ENCODE measurements at places on chromosomes 7 and 10.

DNA sequence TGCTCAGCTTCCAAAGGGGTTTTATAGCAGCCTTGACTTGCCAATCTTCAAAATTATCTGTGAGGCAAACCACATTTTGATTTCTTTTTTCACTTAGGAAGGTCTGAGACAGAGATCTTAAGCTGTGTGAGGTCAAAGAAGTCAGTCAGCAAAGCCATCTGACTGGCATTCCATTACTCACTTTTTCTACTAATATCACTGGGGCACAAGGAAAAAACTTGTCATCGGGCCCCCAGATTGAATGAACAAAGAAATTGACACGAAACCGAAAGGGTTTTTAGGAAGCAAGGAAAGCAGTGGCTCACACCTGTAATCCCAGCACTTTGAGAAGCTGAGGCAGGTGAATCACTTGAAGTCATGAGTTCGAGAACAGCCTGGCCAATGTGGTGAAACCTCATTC is 78.5 kb upstream of the FRMD4A start:
- no peak for DNase-seq

DNA sequence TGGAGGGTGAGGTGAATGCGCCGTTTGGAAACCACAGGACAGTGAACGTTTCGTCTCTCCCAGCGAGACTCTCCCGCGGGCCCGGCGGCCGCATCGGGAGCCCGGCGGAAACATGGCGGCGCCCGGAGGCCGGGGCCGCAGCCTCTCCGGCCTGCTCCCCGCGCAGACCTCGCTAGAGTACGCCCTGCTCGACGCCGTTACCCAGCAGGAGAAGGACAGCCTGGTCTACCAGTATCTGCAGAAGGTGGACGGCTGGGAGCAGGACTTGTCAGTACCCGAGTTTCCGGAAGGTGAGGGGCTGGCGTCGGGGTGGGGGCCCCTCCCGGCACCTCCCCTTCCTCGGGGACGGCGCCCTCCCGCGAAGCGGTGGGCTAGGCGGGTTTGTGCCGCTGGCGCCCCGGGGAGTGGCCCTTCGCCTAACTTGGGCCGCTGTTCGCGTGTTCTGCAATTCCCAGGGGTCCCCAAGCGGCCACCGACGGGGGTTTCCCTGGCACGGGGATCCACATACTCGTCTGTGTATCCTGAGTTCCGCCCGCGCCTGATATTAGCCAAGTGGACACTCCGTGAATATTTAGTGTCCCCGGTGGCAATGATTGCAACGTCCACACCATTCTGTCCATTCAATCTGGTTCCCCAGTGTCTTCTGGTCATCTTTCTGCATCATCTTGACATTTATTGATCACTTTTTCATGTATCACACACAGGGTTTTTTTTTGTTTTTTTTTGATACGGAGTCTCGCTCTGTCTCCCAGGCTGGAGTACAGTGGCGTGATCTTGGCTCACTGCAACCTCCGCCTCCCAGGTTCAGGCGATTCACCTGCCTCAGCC is 514 bp downstream of the NHLRC2 start:
- peak; percentile 47 for DNase-seq

- DNase-seq, result no peak
These were observed 1.4 kb downstream of the CCDC136 start for GRCh38 chr7:128793181-128793547.

DNA sequence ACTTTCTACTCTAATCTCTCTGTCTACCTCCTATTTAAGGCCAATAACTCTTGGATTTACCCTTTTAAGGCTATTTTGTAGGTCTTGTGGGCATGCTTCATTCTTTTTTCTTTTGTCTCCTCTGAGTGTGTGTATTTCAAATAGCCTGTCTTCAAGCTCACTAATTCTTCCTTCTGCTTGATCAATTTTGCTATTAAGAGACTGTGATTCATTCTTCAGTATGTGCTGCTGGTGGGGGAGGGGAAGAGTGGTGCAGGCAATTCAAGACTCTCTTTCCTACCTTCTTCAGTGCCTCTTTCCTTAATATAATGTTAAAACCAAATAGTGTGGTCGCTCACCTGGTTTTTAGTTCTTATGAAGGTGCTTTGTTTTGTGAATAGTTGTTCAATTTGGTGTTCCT is 20.0 kb downstream of the ABCB1 start:
- no peak for DNase-seq

DNA sequence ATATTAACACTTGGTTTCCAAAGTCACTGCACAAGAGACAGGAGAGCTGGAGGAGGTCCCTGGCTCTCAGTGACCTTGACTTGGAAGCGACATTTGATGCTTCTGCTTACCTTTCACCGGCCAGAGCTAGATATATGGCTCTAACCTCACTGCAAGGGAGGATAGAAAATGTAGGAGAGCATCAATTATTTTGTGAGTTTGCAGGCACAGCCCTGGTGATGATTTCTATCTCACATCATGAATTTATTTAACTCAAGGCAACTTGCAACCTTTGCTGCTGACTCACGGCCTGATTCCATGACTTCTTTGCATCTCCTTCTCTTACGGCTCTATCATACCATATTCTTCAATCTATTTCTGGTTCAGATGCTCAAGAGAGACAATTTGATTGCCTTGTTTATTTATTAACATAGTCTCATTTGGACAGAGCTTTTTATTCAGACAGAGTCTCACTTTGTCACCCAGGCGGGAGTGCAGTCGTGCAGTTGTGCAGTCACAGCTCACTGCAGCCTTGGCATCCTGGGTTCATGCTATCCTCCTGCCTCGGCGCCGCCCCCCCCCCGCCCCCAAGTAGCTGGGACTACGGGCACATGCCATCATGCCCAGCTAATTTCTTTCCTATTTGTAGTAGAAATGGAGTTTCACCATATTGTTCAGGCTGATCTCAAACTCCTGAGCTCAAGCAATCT is 196.0 kb downstream of the REEP3 start:
- no peak for DNase-seq

GRCh38 chr10:79498291-79498829 is 14.0 kb upstream of the EIF5AL1 start:
- no peak for DNase-seq

DNA sequence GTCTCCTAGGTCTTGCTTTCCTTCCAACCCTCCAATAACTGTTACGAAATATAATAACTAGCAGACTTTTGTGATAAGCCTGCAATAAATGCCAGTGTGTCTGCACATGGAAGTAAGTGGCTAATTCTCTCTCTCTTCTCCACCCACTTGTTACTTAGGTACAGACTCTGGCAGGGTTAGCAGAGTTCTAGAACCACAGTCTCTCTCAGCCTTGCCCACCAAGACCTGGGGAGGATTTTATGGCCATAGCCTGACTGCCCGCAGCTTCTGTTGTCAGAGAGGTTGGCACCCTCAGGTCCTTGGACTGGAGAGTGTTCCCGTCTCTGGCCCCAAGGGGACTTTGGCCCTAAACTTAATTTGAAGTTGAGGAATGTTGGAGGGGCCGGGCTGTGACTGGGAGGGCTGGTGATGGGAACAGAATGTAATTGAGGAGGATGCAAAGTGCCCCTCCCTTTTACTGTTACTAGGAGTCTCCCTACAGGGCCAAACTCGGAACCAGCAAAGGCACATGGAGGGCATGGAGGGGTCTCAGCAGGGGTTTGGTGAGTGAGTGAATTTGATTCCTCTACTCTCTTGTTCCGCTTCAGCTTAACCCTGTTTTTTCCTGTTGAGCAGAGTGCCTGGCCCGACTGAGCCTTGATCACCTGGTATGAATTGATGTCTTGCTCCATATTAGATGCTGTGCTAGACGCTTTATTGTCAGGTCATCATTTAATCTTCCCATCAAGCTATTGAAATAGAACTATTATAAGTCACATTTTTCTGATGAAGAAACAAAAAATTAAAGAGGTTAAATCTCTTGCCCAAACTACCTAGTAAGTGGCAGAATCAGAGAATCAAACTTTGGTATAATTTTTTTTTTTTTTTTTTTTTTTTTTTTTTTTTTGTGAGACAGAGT is 37.0 kb upstream of the LCOR start:
- no peak for DNase-seq

GRCh38 chr10:118811675-118812392 is 57.1 kb upstream of the CACUL1 start:
- no peak for DNase-seq

- no peak for DNase-seq
These were observed 293.9 kb downstream of the CCDC3 start for GRCh38 chr10:12707461-12708185.

DNA sequence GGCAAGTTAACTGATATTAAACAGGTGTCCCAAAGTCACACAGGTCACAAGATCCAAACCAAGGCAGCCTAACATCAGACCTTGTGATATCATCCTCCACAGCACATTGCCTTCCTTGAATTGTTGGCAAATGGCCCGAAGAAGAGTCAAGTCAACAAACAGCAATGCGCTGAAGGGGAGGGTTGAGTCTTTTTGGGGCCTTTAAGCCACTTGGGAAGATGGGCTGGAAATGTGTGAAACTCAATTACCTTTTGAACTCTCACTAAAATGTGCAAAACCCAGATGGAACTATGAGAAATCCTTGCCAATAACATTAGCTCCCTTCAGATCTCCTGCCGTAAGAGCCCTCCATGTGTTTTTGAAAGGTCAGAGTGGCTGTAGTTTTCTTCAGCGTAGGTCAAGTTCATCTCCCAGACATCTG is 47.9 kb upstream of the STK17A start:
- DNase-seq, result no peak

DNA sequence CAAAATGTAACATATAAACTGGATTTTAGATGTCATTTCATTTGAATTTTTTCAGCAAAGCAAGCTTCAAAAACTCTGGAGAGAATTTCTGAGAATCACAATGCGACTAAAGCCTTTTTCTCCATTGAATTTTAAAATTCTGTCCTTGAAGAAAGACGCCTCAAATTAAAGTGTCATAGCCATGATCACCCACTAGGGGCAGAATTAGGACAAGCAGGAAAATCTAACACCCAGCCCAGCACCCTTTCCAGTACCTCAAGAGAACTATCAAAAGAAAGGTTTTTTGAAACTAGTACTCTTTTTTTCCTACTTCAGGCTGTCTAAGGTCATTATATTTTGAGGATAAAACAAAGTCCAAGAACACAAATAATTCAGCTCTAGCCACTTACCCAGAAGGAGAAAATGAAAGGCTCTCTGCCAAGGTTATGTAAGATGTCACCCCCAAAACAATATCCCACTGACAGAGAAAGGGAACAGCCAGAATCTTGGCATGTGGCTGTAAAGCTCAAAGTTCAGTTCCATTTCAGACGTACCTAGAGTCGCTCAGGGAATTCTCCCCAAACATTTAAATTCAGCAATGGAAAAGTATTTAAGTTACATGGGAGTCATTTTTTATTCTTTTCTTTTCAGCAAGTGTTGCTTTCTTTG is 299.4 kb downstream of the SNX13 start:
- peak; percentile 34 for DNase-seq

GRCh38 chr7:150408393-150409299 is 29.5 kb downstream of the ZNF775 start:
- DNase-seq, result no peak

GRCh38 chr7:77351539-77352004 is 64.6 kb downstream of the GSAP start:
- peak; percentile 73 for DNase-seq

DNA sequence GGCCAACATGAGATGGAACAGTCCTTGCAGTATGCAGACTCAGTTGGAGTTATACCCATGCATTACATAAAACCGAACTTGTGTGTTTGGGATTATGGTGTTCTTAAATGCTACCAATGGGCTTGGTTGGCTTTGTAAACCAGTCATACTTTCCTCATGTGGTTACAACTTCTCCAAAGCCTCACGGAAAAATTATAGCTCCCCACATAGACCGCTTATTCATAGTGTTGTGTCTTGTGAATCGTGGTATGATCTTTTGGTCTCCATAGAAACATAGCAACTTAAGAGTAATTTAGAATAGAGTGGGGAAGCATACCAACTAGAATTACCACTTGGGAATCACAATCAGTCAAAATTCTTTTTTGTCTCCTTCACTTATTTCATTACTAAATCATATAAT is 112.3 kb upstream of the FZD1 start:
- no peak for DNase-seq

GRCh38 chr10:97914171-97914836 is 64.7 kb downstream of the GOLGA7B start:
- DNase-seq, result no peak

- no peak for DNase-seq
These were observed 34.0 kb downstream of the CDK6 start for GRCh38 chr7:92802406-92802805.

GRCh38 chr10:127694580-127695193 is 42.3 kb upstream of the FOXI2 start:
- no peak for DNase-seq

DNA sequence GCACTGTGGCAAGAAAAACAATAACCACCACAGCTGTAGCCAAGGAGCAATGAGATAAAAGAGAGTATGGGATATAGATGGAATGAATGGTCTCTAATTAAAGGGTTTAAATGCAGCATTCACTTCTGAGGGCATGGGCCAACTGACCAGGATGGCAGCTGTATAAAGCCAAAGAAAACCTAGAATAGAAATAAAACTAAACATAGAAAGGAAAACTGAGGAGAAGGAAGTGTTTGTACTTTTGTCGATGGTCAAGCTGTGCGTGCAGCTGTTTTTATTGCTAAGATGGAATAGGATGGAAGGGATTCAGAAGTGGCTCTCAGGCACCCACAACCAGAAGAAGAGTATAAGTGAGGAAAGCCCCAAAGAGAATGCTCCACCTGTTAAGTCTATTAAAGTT is 37.9 kb downstream of the ZC3HC1 start:
- DNase-seq, result no peak

DNA sequence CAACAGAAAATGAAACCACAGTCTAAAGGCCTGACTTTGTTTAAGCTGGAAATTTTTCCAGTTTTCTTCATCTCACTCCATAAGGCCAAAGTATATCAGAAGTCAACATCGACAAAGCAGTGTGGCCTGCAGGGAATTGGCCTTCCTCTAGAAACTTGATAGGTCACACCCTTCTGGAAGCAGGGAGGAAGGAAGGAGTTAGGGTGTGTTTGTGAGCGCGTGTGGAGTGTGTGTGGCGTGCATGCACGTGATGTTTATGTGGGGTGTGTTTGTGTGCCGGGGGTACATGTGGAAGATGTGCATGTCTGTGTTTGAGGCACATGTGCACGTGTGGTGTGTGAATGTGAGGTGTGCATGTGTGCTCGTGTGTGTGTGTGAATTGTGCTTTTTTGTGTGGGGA is 28.6 kb downstream of the ZC3HAV1 start:
- no peak for DNase-seq

DNA sequence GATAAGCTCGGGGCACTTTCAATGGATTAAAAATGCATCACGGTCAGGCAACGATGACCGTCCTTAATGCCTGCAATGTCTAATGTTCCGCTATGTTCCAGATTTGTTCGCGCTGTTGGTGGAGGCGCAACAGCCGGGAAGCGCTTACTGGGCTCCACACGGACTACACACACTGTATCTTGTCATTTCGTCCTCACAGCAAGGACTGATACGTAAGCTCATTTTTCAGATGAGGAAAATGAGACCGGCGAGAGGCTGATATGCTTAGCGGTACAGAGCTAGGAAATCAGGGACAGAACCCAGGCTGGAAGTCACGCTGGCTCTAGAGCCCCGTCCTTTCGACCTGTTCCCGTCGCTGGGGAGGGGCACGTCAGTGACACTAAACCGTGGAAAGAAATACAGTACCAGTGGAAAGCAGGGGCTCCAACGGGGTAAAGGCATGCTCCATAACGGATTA is 670 bp downstream of the TPK1 start:
- DNase-seq, result peak; percentile 48

- DNase-seq, result no peak
These were observed 3.2 kb downstream of the HHEX start for GRCh38 chr10:92692697-92693533.

GRCh38 chr10:29703271-29703670 is 68.5 kb upstream of the SVIL start:
- no peak for DNase-seq

- DNase-seq, result no peak
These were observed 67.9 kb upstream of the AFAP1L2 start for GRCh38 chr10:114471906-114472876.
